ENCODE measurements at places on chromosomes 6 and 20.

DNA sequence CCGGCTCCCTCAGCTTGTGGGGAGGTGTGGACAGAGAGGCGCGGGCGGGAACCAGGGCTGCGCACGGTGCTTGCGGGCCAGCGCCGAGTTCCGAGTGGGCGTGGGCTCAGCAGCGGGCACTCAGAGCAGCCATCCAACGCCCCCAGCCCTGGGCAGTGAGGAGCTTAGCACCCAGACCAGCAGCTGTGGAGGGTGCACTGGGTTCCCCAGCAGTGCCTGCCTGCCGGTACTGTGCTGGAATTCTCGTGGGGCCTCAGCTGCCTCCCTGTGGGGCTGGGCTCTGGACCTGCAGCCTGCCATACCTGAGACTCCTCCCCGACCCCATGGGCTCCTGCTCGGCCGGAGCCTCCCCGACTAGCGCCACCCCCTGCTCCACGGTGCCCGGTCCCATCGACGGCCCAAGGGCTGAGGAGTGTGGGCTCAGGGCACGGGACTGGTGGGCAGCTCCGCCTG lies 92.7 kb downstream of the MANEA start:
- DNase-seq, result no peak

DNA sequence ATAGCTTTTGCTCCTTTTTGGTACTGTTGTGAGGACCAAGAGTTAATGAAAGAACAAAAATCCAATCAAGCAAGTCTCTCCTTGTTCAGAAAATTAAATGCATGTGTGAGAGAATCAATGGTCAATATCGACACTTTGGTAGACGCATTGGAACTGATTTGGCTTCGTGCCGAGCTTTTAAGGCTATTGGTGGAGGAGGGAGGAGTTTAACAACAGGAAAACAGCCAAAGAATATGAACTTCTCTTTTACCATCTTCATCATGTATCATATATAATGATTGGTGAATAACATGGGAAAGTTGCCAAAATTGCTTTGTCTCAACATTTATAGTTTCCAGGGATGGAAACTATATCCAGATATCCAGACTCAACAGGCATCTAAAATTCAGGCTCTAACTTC lies 266.5 kb upstream of the CITED2 start:
- DNase-seq, result no peak

DNA sequence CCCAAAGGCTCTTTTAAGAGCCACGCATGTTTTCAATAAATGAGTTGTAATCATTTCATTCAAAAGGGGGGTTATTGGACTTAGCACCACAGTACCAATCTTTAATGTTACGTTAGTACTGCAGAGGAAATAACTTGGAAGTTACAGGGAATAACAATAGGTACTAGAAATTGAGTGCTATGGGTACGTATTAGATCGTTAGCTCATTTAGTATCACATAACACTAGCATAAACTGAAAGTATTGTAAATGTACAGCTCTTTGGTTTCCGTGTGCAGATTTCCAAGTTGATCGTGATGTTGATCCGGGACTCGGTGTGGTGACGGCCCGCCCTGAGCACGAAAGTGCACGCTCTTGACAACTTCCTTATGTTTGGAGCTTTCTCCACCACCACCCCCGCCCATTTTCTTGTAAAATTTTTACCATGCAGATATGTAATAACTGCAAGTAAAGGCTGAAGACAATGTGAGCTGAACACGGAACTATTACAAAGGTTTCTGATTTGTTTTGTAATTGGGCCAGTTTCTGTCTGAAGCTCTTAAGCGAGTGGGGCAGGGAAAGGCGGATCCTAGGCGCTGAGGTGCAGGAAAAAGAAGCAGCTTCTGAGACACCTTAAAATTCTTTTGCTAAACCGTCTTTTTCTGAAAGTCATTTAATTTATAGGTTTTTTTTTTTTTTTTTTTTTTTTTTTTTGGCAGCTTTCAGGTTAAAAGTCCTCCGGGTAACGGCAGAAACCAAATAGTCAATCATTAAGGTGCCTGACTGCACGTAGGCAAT lies 71.5 kb downstream of the HFE start:
- DNase-seq, result peak; percentile 17

GRCh38 chr6:122392564-122393350 lies 6.7 kb upstream of the HSF2 start:
- no peak for DNase-seq

GRCh38 chr6:33839399-33840047 lies 35.7 kb upstream of the MLN start:
- no peak for DNase-seq

DNA sequence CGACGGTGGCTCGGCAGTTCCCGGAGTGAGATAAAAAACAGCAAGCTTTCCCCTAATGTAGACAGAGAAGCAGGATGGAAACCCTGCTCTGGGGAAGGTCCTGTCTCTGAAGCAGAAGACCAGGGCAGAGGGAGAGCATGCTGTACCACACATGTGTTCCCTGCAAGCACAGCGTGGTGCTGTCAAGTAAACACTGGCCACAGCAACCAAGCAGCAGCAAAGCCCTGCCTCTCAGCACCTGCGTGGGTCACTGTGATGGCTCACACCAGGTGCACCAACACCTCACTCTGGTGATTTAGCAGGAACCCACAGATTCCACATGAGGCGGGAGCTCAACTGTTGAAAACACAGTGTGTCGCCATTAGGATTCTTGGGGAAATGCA lies 65.2 kb upstream of the TXNDC5 start:
- no peak for DNase-seq

- no peak for DNase-seq
These were observed 171.4 kb upstream of the SYNDIG1 start for GRCh38 chr20:24297993-24298392.

DNA sequence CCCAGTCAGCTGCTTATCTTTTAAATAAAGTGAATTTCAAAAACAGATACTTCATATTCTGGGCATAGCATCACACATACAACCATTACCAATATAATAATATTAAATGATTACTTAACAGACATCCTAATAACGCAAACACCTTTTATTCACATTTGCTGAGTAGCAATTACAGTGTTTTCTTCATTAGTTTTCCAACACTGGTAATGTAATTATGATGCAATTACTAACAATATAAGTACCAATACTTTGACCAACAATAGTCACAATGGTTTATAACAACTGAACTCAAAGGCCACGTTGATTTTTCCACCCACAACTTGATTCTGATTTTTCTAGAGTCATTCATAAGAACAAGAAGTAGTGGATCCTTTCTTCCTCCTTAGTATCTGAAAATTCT lies 104.1 kb downstream of the MYB start:
- DNase-seq, result no peak

- DNase-seq, result no peak
These were observed 74.7 kb upstream of the PTPN1 start for GRCh38 chr20:50435397-50436051.

DNA sequence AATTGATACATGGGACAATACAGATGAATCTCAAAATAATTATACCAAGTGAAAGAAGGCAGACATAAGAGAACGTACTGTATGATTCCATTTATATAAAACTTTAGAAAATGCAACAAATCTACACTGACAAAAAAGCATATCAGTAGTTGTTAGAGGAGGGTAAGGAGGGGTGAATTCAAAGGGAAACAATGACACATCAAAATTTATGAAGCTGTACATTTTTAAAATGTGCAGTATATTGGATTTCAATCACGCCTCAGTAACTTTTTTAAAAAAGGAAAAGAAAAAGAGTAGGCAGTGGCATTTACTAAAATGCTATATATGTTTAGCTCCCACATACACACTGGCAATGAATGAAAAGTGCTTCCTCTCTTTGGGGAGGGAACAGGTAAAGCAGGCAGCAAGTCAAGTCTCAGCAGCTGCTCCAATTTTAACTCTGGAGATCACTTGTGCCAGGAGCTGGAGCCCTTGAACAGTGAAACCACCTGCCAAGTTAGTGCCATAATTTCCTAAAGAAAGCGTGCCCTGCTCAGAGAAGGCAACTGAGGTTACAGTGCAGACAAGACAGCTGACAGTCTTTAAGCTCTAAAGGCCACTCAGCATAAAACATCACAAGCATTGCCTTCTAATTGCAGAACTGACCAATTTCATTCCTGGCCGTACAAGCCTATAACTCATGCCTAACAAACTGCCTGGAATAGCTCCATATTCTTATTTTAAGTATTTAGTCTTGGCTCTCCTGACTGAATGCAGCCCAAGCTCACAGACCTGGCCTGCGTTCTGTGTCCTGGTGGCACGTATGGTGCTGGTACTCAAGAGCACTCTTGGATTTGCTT lies 10.9 kb downstream of the FKBP1A start:
- no peak for DNase-seq

GRCh38 chr20:57759724-57760123 lies 49.9 kb upstream of the PMEPA1 start:
- DNase-seq, result no peak

DNA sequence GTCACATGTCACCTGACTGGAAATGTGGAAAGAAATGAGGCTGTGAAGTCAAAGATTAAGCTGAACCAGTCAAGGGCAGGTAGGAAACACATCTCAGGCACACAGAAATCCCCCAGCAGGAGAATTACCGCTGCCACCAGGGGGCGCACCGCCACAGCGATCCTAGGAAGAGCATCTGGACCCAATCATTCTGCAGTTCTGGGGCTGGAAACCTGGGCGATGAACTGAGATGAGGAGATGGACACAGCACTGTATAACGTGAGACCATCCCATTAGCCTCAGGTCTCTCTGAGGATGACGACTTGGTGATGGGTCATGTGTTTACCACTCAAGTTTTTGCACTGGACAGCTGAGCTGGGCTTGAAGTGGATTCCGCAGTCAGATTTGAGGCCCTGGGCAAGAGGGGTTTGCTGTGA lies 6.5 kb upstream of the SLC24A3 start:
- peak; percentile 3 for DNase-seq

- no peak for DNase-seq
These were observed 46.5 kb downstream of the ADTRP start for GRCh38 chr6:11732036-11732631.

- no peak for DNase-seq
These were observed 102.0 kb downstream of the LAMP5 start for GRCh38 chr20:9616455-9616805.

GRCh38 chr6:75613056-75613501 lies 11.4 kb downstream of the SENP6 start:
- DNase-seq, result no peak

GRCh38 chr6:37481711-37482605 lies 17.7 kb downstream of the CCDC167 start:
- DNase-seq, result no peak

DNA sequence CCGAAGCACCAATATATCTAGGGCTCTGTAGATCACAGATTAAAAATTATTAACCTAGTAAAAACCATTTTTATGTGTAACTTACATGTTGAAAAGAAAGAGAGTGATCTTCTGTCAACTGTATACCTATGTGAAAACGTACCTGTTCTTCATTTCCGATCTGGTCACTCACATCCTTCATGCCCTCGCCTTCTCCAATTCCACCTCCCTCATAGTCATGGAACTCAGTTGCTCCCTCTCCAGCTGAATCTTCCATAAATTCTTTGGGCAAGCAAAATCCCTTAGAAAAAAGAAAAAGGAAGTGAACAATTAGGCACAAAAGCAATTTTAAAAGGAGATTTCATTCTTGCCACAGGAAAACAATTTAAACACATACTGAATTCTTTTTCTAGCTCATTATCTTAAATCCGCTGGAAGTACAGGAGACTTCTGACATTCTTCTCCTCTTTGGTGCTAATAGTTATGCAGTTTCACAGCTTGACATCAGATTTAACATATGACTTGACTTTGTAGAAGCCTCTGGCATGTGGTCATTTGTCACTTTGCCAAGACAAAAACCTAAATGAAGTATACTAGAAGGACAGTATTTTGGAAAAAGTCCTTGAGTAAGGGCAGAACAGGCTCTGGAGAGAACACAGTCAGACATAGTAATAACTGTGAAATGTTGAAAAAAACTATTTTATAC lies 29.5 kb upstream of the LYRM2 start:
- DNase-seq, result no peak

GRCh38 chr6:33595001-33595846 lies 15.1 kb upstream of the BAK1 start:
- DNase-seq, result no peak

DNA sequence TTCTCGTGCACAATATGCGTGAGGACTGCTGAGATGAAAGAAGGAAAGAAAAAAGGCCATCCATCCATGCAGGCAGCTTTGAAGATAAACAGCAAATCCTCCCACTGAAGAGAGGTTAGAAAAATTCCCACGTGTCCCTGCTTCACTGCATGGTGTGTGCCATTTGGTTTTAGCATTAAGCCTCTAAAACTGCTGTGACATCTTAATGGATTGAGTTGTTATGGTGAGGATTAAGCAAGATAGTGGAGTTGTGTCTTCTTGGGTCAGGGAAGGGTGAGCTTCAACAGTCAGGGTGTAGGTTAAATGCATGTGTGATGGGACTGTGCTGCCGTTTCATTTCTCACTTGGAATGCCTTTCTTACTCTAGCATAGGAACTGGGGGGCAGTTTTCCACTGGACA lies 50.5 kb downstream of the ZNF831 start:
- no peak for DNase-seq

GRCh38 chr6:117505311-117505710 lies 22.8 kb downstream of the DCBLD1 start:
- DNase-seq, result no peak

- DNase-seq, result no peak
These were observed 3.0 kb upstream of the GCM1 start for GRCh38 chr6:53151676-53152075.

GRCh38 chr6:144179828-144180227 lies 29.5 kb downstream of the STX11 start:
- DNase-seq, result no peak

DNA sequence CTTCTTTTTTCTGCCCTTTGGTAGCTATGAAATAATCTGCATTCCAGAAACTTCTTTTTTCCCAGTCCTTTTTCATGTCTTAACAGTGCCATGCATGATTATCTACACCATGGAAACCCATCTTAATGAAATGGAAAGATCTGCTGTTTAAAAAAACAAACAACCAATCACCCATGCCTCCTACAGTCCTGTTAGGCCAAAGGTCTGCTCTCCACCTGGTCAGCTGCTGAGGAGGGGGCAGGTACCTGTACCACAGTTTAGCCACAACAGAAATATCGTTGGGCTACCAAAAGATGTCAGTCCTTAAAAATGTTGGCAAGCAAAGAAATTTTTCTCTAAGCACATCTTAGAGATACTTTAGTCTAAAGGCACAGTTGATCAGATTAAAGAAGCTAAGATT lies 112.6 kb downstream of the SLC16A10 start:
- DNase-seq, result no peak

Data from stimulated activated CD8-positive, alpha-beta memory T cell treated with anti-CD3 and anti-CD28 coated beads, Interleukin-15, amount 100 ng/mL, for 4 hours (primary cell).